ENCODE measurements at places on chromosomes 7 and 10.

DNA sequence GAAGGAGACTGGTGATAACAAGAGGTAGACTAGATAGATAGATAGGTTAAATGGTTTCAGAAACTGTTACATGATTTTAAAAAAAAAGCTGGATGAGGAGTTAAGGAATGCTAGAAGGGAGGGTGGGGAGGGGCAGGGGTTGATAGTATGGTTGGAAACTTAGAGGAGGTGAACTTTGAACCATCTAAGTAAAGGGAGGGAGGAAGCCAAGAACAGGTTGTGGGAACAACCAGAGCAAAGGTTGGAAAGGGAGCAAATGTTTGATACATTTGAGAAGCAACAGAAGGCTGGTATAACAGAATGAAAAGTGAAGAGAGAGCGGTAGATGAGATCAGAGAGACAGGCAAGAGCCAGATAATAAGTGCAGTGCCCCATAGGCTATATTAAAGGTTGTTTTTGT is 224.8 kb downstream of the FOXP2 start:
- no peak for DNase-seq

DNA sequence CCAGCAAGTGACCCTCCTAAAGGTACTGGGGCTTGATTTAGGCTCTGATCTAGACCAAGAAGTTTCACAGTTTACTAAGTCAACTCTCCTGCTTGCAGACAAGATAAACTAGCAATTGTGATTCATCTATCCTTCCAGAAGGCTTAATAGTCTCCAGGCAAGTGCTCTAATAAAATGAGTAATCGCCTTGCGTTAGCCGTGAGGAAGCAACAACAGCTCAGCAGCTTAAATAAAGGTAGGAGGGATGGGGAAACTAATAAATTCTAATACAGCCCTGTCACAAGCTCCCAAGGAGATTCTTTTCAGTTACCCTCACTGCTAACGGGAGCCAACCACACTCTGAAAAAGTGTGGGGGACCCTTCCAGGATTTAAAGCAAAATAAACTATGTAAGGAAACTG is 48.4 kb downstream of the FRMD4A start:
- no peak for DNase-seq

GRCh38 chr7:55345292-55345691 is 19.8 kb upstream of the LANCL2 start:
- no peak for DNase-seq

GRCh38 chr7:36440880-36441279 is 51.2 kb downstream of the ANLN start:
- DNase-seq = no peak

DNA sequence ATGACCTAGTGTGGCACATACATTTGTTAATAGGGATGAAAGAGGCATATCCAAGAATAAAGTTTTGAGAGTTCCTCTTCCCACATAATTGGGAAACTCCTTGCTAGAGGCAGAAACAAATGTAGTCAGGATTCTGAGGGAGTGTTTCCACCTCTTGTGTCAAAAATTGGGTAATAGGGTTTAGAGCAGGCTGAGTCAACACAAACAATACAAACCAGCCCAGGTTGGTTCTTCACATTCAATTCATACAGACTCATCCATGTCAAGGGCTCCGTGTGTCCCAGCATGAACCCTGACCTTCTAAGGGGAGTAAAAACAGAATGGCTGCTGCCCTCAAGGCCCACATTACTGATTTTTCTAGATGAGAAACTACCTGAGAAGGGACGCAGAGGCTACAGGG is 75.3 kb downstream of the GLI3 start:
- DNase-seq = no peak

DNA sequence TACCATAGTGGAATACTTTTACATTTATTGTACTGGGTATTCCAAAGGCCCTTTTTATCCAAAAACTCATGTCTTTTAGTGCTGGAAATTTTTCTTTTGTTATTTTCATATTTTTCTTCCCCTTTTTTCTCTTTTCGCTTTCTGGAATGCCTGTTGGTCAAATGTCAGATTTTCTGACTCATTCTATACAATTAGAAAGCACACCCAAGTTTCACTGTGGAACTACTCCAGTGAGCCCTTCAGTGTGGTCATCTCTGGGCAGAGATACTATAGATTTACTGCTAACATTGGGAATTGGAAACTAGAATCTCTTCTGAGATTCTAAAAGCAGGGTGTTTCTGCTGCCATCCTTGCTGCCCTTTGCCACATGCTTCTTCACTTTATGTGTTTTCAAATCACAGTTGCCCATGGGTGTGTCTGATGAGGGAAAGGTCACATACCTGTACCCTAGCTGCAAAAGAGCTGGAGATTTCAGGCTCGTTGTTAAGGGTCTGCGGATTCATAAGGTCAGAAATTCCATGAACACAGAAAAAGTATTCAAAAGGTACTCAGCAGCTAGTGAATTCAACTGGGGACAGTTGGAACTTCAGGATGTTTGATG is 5.6 kb upstream of the WASL start:
- DNase-seq = no peak

GRCh38 chr7:108384716-108385483 is 71.3 kb downstream of the NRCAM start:
- DNase-seq = no peak

Data from lower lobe of right lung (tissue), 2 donors.